ENCODE measurements at places on chromosomes 4 and X.

DNA sequence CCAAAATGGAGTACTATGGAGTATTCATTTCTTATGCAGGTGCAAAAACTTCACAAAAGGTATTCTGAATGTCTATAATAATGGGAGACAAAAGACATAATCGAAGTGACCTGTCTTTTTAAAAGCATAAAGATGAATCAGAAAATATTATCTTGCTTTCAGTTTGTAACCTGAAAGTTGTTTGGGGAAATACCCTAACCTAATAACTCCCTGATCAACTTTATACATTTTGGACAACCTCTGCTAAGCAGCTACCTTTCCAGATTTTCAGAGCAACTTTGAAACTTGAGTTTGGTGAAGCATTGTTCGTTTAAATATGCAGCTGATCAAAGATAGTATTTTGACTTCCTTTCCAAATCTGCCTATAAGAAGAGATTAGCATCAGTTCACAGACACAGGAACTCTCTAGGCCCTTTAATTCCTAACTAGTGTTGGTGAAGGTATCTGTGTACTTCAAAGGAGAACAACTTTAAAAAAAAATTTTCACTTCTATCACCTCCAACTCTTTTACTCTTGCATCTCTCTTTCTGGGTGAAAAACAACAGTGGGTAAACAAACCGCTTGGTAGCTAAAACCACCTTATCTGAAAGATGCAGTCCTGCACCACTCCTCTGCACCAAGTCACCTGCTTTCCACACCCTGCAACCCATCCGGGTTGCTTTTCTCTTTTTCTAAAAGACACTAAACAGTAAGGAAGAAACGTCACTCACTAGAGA lies 26.5 kb downstream of the CD40LG start:
- DNase-seq: no peak

GRCh38 chr4:28254003-28254402 lies 1393.4 kb downstream of the STIM2 start:
- DNase-seq: no peak

- no peak for DNase-seq
These were observed 180.3 kb upstream of the TENM3 start for GRCh38 chr4:182062936-182063335.

GRCh38 chr4:177100307-177100706 lies 209.4 kb upstream of the NEIL3 start:
- DNase-seq: no peak

DNA sequence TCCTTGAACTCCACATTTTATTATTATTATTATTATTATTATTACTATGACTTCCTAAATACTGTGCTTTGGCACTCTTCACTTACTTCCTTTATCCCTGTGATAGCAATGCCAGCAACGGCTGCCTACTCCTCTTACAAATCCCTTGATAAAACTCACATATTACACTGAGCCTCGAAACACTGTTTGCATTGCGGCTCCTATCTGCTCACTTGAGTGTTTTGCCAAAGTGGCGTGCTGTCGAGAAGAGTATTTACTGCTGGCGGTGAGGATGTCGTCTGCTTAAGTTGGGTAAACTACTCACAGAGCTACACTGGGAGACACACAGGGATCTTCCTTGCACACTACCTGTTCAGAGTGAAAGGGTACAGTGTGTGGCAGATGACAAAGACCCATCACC lies 143.4 kb upstream of the VCX3A start:
- no peak for DNase-seq

DNA sequence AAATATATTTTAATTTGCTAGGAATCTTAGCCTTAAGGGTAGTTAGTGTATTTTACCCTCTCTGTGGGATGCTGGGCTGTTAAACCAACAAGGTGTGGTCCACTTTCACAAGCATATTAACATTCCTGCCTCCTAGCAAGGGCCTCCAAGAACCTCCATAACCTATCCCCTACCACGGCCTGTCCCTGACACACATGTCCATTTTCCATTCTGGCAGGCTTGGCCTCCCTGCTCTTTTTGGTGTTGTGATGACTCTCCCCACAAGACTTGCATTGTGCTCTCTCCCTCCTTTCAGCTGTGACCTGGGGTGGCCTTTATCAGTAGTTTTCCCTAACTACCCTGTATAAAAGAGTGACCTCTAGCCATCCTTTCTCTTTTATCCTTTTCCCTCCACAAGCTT lies 120.2 kb downstream of the KLHL8 start:
- DNase-seq: no peak

DNA sequence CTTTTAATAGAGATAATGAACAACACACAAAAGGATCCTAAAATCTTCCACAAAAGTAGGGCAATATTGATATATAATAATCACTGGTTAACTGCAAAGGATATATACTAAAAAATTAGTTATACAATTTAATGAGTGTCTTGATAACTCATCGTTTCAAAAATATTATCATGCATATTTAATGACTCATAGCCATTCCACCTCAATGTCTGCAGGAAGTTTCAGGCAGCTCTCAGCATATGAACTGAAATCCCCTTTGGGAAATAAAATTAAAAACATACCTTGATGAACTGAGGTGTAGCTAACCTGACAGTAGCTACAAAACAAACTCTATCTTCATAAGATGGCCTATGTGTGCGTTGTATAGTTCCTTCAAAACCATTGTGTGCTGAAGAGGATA lies 62.9 kb downstream of the TMEM165 start:
- no peak for DNase-seq

GRCh38 chr4:57075367-57075766 lies 34.8 kb downstream of the IGFBP7 start:
- DNase-seq: no peak

DNA sequence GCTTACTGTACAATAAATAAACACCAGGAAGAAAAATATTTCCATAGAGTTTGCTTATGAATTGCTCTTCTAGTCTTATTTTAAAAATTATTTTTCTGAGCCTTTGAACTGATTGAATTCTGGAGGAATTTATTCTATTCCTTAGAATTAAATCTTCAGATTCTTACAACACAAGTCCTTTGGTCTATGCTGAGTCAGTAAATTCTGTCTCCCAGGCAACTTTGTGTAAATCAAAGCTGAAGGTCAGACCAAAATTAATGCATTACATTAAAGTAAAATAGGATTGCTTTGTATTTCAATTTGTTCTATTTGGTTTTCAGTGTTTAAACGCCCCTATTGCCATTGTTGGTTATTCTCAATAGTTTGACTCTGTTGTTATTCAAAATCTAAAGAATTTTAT lies 26.8 kb upstream of the STPG2 start:
- DNase-seq: no peak

DNA sequence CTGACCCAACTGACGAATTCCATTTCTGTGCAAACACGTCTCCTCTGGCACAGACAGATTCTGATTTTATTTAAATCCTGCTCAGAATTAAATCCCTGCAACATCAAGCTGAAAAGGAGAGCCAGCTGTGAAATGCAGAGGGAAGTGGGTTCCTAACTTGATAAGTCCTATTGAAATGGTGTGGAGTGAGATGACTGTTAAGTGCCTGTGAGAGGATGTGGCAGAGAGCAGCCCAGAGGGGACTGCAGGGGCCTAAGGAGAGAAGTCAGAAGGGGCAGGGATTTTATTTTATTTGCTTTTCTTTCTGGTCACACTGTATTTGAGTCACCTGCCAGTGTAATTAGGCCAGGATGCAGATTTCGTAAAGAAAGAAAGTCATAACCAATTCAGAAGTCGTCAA lies 277.4 kb downstream of the NKX6-1 start:
- no peak for DNase-seq

DNA sequence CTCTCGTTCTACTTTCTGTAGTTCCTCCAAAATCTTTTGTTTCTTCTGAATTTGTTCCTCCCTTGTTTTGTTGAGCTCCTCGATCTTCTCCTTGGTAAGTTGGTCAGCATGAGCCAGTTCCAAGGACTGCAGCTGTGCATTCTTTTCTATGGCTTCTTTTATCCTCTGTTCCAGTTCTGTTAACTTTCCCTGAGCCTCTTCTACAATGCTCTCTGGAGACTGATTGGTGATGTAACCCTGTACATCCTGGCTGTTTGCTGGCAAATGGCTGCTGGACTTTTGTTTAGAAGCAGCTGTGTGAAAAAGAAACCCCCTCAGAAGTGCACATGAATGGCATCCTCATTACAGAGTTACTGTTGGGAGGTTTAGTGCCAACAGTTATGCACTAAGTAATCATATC lies 70.5 kb upstream of the COX18 start:
- no peak for DNase-seq

GRCh38 chr4:158327525-158327924 lies 117.2 kb downstream of the TMEM144 start:
- no peak for DNase-seq

- DNase-seq: no peak
These were observed 22.0 kb downstream of the MTMR1 start for GRCh38 chrX:150715184-150715583.

- no peak for DNase-seq
These were observed 57.4 kb downstream of the NSD2 start for GRCh38 chr4:1928356-1929239.

DNA sequence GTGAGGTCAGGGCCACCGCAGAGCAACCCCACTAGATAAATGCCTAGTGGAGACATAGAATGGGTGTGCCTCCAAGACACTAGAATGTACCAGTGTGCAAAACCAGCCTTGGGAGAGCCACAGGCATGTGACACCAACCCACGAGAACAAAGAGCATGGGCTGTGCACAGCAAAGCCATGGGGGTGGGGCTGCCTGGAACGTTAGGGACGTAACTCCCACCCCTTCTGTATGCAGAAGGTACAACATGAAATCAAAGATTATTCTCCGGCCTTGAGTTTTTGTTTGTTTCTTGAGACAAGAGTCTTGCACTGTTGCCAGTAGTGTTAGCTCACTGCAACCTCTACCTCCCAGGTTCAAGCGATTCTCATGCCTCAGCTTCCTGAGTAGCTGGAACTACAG lies 99.5 kb downstream of the MID1IP1 start:
- DNase-seq: no peak

DNA sequence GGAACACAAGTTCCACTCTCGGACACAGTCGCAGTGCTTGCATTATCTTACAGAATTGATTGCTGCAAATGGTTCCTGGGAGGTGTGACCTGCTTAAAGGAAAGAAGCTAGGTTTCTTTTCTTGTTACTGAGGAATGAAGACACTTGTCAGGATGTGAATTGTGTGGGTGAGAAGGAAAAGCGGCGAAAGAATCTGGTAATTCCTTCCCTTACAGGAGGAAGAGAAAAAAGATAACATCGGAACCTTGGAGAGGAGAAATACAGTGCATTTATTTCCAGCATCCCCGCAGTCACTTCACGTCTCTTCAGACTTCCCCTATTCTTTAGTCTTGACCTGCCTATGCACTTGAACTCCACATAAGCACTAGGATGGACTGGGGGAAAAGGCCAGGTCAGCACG lies 389 bp upstream of the CCSER1 start:
- DNase-seq: no peak

GRCh38 chr4:38364383-38364963 lies 299.5 kb upstream of the KLF3 start:
- no peak for DNase-seq

Data from stimulated activated CD4-positive, alpha-beta T cell treated with anti-CD3 and anti-CD28 coated beads, TNF-alpha, amount 100 ng/mL, for 1 hour (primary cell).